ENCODE measurements at places on chromosomes 6 and 20.

GRCh38 chr20:10474606-10475184 lies 39.6 kb downstream of the SLX4IP start:
- DNase-seq = no peak

- DNase-seq = no peak
Measured at GRCh38 chr6:10276660-10277287, 138.1 kb downstream of the TFAP2A start.

- no peak for DNase-seq
Measured at GRCh38 chr20:61762886-61763739, 302.6 kb downstream of the TAF4 start.

DNA sequence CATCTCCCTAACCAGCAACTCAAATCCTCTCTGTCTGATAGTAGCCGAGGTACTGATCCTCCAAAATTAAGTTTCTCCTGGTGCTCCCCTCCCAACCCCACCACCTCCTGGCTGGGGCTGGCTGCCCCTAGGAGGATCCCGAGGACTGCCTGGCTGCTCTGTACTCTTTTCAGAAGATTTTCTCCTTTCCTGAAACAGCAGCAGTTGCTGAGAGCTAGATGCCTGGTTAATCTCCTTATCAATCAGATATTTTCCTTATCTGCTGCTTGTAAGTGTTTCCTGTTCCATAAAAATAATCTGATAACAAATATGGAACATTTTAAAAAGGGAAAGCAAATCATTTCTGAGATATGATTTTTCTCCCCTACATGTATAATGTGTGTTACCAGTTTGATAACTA lies 52.8 kb downstream of the ZMYND8 start:
- DNase-seq = no peak

GRCh38 chr6:142457638-142458406 lies 156.0 kb downstream of the ADGRG6 start:
- no peak for DNase-seq

GRCh38 chr20:58597249-58597891 lies 53.7 kb upstream of the STX16 start:
- peak; percentile 61 for DNase-seq

DNA sequence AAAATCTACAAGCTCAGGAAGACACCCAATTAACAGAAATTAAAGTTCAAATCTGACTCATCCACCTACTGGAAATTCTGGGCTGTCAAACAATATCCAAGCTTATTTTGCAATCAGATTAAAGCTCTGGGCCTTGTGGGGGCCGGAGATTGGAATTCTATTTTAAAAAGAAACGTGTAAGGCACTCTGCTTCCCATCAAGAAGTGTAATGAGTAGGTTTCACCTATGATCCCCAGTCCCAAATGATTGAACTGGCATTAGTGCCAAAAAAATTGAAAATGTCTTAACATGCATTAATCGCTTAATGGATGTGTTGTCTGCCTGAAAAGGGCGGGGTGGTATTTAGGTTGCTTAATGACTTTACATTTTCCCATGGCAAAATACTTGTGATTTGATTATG lies 542.4 kb upstream of the BTBD3 start:
- DNase-seq = no peak

DNA sequence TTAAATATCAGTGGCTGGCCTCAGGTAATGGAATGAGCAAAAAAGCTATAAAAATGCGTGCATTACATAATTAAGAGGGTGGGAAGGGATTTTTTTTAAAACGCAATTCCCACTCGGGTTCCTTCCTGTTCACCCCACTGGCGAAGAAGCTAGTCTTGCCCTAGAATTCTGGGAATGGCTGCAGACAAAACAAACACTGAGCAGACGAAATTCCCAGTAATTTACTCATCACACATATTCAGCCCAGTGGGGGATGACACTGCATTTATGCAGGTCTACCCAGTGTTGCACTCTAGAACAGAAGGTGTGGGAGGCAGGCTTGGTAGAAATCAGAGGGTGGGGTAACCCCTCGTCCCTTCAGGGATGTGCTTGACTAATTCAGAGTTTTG lies 2695.0 kb upstream of the DEFB115 start:
- peak; percentile 71 for DNase-seq

- no peak for DNase-seq
Measured at GRCh38 chr20:23143986-23144690, 58.0 kb upstream of the CD93 start.

- DNase-seq = no peak
Measured at GRCh38 chr6:53005663-53006250, 10.7 kb upstream of the GSTA4 start.

- DNase-seq = no peak
Measured at GRCh38 chr6:106823058-106823457, 151.5 kb downstream of the CD24 start.

GRCh38 chr6:30544666-30545272 lies 11.5 kb downstream of the GNL1 start:
- peak; percentile 78 for DNase-seq

DNA sequence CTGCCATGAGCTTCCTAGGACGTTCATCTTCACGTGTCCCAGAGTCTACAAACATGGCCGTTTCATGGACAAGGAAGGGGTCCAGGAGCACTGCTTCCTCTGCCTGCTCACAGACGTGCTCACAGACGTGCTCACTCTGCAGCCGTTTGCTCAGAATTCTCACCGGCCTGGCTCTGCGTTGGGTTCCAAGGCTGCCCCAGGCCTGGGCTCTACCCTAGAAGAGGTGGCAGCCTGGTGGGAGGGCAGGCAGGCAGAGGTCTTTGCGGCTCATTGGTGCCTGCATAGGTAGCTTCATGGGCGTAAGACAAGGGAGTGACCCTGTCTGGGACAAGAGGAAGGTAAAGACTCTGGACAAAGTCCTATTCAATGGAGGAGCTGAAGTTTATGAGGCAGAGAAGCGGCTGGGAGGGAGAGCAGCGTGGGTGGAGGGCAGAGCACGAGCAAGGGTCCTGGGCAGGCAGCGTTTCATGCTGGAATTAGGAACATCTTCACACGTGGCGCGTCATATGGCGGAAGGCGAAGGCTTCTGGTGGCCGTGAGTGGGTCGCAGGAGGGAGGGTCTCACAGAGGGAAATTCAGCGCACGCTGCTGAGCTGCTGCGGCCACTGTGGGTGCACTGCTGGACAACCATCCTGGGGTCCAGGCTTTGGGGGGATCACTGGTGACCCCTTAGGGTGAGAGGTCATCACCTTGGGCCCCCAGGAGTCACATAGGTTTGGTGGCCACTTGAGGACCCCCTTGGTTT lies 138.2 kb downstream of the PHACTR3 start:
- no peak for DNase-seq

DNA sequence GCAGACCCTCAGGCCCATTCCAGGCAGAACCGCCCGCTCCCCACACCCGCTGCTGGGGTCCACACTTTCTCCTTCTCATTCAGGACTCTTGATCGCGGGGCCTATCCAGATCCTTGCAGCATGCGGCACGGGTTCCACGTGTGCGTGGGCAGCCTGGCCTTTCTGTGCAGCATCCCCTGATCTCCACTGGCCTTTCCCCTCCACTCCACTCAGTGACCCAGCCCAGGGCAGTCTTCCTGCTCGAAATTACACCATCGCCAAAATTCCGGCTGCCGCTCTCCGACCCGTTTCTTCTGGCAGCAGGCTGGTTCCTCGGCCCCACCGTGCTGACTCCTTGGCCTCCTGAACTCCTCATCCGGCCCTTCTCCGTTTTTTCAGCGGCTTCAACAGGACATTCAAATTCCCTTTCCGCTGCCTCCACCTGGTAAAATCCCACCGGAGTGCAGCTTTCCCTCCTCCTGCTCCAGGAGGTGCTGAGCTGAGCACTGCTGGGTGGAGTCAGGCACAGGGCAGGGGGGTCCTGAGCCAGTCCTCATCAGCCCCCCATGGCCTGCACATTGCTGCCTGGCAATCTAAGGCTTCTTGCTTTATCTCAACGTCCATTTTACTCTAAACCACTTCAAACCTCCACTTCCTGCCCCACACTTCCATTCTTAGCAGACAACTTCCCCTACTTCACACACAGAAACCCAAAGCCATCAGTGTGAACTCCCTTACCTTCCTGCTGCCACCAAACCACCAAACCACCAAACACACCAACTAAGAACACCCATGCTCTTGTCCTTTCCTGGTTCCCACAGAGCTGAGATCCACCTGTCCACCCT lies 9.0 kb downstream of the SFT2D1 start:
- no peak for DNase-seq

DNA sequence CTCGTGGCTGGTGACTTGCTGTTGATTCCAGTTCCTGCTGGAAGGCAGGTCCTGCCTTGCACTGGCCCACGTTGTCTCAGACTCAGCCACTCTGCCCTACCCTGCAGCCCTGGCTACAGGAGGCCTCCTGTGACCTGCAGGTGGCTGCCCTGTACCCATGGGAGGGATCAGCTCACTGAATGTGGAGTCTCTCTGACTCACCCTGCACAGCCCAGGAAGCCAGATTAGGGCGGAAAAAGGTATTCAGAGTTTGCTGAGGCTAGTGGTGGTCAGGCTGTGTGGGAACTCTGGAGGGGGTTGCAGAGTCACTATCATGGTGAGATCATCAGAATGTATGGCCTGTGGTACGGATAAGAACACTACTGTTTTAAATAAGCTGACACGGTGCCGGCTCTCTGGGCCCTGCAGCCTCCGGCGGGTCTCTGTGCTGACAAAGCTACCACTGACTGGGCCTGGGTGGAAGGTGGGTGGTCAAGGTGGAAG lies 24.7 kb upstream of the PYGB start:
- DNase-seq = peak; percentile 92

DNA sequence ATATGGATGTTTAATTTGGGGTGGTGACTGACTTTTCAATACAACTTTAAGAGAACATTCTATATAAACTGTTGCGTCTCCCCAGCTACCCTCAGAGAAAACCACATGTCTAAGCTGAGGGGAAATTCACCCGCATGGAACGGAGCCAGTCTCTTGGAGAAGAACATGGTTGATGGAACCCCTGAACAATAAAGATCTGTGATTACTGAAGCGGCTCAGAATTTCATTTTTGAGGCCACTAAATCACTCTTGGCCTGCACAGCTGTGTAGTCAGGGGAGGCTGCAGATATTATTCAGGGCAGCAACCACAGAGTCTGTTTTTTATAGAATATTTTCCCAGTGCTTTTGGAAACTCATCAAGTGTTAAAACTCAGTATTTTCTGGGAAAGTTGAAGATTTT lies 73.8 kb downstream of the EYA4 start:
- peak; percentile 70 for DNase-seq

DNA sequence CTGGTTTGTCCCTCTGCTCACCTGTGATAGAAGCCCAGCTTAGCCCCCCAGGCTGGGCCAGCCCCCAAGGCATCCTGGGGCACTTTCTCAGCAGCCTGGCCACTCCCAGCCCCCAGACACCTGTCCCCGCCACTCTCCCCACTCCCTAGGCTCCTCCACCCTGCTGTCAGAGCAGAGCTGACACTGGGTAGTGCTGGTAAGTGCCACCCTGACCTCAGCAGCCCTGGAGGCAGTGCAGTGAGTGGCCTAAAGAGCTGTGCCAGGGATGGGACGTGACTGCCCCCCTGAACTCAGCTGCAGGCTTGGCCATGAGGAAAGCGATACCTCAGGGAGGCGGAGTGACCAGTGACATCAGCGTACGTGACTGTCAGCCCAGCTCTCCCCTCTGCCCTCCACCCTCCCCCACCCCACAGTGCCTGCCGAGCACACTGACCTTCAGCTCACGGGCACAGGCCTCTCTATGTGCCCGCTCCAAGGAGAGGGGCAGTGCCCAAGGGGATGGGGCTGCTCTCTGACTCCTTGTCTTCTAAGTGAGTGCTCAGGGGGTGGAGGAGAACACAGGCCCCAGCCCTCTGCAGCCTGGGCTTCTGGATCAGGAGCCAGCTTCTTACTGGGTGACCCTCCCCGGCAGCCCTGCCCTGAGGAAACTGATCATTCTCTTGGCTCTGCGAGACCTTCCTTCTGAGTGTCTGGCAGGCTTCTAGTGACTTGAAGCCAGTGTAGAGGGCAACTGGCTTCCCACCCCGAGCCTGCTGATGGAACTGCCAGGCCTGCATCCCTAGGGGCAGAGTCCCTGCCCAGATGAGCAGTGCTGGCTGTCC lies 172.7 kb downstream of the MRPL14 start:
- DNase-seq = no peak

DNA sequence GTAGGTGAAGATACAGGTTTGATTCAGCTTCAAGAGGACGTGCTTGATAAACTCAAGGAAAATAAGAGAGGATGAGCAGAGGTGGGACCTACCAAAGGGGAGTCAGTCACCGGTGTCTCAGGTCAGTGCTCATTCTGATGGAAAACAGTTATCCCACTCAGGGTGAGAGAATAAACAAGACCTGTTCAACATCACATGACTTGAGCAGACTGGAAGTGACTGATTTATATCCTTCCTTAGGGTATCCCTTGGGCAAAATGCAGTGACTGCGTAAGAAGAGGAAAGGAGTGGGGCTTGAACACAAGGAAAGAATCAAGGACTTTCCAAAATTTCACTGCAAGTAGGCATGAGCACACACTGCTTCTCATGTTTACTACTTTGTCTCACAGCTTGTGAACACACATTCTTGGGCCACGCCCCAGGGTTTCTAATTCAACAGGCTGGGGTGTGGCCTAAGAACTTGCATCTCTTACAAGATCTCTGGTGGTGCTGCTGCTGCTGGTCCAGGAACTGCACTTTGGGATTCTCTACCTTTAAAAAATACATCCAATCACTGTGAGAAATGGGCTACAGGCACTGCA lies 11.6 kb downstream of the CST3 start:
- no peak for DNase-seq

DNA sequence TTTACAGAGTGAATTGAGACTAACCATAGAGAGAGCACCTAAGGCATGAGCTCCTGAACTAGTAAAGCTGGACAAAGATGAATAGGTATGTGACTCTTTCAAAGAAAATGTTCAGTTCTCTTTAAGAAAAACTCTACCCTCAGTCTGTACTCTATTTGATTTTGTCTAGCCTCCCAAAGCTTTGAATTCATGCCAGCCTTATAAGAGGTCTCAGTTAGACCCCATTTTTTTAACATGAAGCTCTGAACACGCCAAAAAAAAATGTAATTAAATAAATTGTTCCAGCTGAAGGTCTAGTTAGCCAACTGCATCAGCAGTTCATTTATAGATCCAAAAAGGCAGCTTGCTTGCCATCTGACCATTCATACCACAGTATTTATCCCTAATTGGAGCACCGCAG lies 71.6 kb downstream of the COL9A1 start:
- no peak for DNase-seq

DNA sequence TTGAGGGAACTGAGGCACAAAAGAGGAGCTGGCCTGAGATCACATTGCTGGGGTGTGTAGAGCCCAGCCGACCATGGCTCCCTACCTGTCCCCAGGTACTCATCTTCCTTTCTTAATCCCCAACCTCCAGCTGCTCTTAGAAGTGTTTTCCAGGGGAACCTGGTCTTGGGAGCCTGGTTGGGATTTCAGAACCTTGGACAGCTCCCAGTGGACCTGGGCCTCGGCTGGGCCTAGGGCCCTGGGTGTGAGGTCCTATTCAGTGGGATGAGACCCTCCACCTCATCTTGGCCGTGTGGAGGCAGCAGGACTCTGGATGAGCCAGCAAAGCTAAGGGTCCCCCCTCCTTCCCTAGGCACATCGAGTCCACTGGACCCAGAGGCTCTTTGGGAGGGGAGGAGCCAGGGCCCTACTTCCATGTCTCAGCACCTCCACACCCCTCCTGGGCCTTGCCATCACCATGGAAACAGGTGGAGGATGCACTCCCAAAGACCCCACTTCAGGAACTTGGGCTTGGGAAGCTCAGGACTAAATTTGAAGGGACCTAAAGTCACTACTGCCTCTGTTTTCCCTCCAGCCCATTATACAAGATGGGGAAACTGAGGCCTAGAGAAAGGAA lies 38.5 kb downstream of the DLGAP4 start:
- peak; percentile 84 for DNase-seq

- DNase-seq = no peak
Measured at GRCh38 chr20:32535316-32535952, 49.7 kb downstream of the NOL4L start.

Measured in astrocyte of the hippocampus (primary cell).